ENCODE measurements at places on chromosomes 1 and 21. TPM values are rescaled to one million over a fixed set of nuclear protein-coding genes. Genes with fewer than 3 reads are reported as not detected.
A peak's percentile ranks its signal among the peaks of the same experiment; 100 is the strongest.

The SMPDL3B gene
- not detected for total RNA-seq

The LCA5L gene
- total RNA-seq = 0.55 TPM

The CCDC24 gene
- total RNA-seq = 3.9 TPM

The MMP23B gene
- 17.2 TPM for total RNA-seq

DNA sequence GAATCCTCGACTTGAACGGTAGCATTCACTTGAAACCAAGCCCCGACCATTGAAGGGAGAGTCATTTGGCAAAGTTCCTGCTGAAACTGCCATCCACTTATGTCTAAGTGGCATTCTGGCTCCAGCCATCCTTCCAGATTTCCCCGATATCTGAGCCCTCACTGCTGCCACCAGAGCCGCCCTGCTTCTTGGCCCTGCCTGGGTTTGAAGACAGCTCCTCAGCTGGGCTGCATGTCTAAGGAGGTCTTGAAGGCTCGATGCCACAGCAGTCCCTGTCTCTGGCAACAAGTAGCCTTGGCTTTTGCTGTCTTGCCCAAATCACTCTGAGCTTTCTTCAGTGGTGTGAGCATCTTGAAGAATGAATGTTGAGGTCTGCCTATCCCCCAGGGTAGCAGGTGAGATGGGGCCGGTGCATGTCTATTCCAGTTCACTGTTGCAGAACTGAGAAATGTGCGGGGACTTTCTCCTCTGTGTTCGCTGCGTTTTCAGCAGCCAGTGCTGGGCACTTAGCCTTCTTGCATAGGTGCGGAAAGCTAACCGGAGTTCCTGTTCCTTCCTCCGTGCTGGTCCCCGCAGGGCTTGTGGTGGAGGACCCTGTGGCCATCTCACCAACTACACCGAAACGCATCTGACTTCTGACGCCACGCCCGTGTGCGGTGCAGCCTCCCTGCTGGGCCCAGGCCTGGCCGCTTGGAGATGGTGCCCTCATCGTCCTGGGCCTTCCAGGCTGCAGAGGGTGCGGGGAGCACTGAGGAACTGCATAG, 29.2 kb downstream of the MAN1C1 start:
- peak; percentile 60 for DNase-seq
